ENCODE measurements at places on chromosomes 1 and 21.
A peak's percentile ranks its signal among the peaks of the same experiment; 100 is the strongest.

GRCh38 chr1:101308935-101309333, 72.1 kb downstream of the S1PR1 start:
- DNase-seq: no peak

- DNase-seq: no peak
Measured at GRCh38 chr1:107359472-107360241, 218.8 kb downstream of the NTNG1 start.

GRCh38 chr1:230159580-230159979, 92.5 kb downstream of the GALNT2 start:
- peak; percentile 21 for DNase-seq

DNA sequence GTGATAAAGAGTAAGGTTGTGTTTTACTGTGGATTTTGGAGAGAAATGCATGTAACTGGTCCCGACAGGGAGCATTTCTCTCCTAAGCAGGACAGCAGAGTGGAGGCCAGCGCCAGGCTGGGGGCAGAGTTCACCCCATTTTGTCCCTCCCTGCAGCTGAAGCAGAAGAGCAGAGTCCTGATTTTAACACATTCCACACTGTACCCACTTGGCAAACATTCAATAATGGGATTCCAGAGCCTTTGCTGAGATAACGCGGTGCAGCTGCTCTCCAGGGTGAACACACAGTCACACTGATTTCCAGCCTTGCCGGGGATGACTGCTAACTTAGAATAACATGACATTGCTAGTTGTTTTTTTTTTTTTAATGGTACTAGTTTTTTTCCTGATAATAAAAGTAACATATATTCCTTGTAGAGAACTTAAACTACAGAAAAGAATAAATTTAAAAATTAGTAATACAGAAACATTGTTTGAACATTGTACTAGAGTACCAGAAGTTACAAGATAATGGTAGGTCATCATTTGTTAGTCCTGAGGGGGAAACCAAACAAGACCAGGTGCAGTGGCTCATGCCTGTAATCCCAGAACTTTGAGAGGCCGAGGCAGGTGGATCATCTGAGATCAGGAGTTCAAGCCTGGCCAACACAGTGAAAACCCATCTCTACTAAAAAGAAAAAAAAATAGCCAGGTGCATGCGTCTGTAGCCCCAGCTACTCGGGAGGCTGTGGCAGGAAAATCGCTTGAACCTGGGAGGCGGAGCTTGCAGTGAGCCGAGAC, 77.2 kb downstream of the SCCPDH start:
- peak; percentile 85 for DNase-seq

DNA sequence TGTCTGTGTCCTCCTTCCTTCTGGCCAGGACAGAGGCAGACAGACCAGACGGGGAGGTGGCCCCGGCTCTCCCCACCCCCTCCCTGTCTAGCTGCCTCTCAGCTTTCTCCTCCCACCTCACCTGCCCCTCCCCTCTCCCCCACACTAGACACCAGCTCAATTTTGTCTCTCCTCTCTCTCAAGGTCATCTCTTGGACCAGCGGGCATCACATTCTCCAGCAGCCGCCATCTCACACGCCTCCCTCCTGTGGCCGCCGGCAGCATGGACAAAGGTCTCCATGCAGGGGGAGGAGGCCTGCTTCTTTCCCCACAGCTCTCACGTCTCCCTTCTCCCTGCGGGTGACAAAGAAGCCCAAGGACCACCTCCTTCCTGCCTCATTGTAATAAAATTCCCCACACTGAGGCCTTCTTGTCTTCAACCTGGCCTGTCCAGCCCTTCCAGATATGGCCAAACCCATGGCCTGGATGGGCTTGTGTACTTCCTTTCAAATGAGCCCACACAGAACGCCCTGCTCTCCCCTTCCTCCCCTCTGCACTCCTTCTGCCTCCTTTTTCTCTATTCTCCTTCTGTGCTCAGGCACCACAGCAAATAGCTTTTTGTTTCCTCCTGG, 14.6 kb downstream of the OPTC start:
- DNase-seq: peak; percentile 51

GRCh38 chr1:222182641-222183040, 365.3 kb downstream of the HHIPL2 start:
- DNase-seq: no peak

DNA sequence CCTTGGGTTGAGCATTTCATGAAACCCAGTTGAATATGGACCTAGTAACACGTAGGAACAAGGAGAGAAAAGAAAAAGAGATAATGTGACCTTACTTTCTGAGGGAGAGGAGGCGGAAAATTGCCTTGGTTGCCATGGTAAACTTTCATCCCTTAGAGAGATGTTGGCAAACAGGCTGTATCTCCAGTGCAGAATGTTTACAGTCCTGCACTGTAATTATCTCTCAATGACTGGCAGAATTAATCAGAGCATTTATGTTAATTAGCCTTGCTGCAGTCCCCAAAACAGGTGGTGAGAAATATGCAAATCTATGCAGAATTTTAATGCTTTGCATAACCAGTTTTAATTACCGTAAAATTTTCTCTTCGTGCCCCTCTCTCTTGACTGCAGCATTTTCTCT, 147.3 kb downstream of the CD247 start:
- no peak for DNase-seq

DNA sequence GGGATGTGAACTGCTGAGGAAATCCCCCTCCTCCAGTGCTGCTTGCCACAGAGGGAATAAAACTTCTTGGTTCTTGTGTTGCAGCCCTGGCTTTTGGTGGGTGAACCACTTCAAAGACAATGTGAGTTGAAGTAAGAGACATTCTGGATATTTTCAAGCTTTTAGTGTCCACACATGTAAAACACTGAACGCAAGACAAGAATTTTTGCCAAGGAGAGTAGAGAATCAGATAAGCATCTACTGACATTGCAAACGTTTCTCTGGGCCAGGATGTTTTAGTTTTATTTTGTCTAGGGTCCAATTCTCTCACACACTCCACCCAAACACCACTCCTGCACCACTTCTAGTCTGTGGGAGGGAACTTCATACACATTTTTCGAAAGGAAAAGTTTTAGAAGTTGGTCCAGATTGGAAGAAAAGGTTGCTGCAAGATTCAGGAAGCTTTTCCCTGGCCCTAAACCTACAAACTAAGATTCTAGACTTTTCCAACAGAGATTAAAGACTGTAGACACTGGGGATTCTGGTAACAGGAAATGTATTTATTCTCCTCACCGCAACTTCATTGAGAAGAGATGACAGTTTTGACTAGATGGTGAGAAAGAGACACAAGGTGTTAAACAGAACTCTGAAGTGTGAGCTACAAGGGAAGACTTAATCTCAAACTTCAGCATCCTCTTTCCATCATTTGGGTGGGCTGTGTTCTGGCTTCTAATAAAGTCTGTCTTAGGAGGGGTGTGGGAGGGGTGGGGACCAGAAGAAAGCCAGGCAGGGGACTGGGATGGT, 16.1 kb downstream of the FASLG start:
- no peak for DNase-seq

GRCh38 chr1:5577255-5578040, 414.8 kb downstream of the NPHP4 start:
- no peak for DNase-seq

GRCh38 chr21:35226328-35226727, 177.2 kb upstream of the RUNX1 start:
- DNase-seq: peak; percentile 24

- no peak for DNase-seq
Measured at GRCh38 chr1:100810360-100810759, 84.3 kb downstream of the EXTL2 start.

GRCh38 chr1:156656806-156657740, 15.2 kb downstream of the BCAN start:
- DNase-seq: no peak

GRCh38 chr1:195345149-195345548, 1263.1 kb downstream of the KCNT2 start:
- peak; percentile 16 for DNase-seq

DNA sequence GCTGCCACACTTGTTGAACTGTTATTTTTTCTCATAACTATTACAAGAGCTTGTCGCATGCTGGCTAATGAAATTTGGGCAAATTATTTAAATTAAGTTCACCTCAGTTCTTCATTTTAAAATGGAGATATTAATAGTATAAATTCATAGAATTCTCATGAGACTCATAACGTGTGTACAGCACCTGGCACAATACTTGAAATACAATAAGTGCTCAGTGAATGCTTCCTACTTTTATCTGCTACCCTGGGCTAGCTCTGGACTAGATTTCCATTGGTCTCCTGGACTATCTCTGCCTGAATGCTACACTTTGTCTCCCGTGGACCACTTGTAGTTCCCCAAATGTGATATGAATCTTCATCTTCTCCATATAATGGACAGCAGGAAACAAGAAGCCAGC, 919 bp downstream of the SLAMF6 start:
- DNase-seq: no peak

DNA sequence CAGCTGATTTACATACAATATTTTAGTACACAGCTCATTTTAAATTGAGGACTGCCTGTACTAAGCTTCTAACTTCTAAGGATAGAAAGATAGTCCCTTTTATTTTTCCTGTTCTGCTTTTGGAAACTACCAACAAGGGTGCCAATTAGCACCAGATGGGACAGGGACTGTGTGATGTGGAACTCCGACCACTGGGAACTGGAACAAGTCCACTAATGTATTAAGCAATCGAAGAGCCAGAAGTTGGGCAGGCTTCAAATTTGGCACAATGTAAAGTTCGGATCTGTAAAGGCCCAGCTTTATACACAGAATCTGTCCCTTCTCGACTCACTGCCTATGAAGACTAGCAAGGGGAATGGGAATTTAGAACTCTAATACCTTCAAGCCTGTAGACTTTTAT, 149.3 kb downstream of the ZC3H11B start:
- no peak for DNase-seq

Data from HepG2 (cell line).